ENCODE measurements at places on chromosomes 2 and 18.

DNA sequence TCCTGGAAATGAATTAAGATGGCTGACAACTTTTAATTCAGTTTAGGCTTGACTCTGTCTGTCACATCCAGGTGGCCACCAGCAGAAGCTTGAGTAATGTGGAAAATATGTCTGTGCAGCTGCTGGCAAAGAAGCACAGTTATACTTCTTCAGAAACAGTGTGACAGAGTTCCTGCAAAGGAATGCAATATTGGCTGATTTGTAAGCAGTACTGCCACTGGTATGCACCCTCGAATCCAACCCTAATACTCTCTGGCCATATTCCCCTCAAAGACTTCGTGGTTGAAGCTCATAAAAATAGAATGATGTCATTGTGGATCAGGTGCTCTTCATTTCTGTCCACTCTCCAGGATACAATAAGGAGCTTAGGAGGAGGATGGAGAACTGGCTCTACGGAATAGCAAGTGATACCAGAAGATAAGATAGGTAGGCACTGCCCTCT, 86.2 kb downstream of the METTL8 start:
- no peak for DNase-seq

DNA sequence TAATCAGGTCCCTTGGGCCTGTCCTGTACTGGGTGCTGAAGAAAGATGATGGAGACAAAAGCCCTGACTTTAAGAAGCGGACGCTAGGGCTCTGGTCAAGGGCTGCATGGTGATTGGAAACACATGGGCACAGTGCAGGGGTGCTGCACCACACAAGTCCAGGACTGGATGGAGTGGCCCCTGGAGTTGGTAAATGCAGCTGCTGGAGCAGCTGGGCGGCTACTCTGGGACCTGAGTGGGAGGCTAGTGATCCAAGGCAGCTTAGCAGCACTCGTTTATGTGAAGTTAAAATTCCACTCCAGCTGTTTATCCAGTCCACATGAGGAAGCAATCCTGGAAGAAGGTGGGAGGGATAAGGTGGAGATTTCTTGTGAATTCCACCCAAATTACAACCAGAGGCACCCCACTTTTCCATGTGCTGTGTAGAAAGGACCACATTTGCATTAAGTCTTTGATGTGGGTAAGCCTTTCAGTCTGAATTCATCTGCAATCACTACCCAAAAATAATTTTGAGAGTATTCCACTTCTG, 24.9 kb downstream of the MERTK start:
- DNase-seq, result no peak

DNA sequence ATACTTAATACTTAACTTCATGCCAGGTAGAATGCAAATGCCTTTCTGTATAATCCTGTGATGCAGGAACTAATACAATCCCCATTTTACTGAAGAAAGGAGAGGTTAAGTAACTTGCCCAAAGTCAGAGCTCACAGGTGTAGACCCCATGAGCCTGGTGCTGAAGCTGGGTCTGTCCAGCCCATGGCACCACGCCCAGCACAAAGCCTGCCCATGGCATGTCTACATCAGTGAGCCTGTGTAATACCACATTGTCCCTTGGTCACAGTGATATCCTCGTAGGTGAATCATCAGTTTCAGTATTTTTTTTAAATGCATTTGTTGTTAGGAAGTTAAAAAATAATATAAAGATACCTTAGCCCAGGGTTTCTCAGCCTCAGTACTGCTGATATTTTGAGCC, 69.9 kb upstream of the MCFD2 start:
- no peak for DNase-seq

DNA sequence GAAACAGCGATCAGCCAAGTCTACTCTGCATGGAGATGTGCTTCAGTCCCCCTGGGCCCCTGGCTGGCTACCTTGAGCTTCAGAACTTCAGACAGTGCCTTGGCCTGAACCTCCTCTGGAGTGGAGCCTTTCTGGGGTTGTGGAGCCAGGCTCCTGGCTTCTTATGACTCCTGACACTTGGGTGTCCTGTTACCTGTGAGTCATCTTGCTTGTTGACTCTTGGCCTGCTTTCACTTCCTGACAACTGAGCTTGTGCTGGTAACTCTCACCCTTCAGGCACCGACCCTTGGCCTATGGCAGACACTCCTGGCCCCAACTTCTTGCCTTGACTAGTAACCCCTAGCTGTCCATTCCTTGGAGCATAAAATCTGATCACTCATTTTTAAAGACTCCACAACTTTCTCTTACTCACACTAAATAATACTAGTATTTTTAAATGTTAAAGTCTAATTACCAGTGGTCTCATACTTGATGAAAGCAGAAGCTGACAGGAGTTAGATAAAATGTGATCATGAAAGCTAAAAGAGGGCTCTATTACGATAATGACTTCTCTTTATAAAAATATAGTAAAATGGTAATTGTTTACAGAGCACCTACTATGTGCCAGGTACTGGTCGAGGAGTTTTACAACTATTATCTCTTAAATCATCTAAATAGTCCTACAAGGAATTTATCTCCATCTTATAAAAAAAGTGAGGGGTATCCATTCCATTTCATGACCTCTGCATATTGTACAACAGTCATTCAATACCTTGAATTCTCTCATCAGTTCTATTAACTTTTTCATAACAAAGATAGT, 46.3 kb upstream of the VIT start:
- no peak for DNase-seq

- no peak for DNase-seq
Measured at GRCh38 chr2:146785101-146785500, 1059.7 kb upstream of the ACVR2A start.

DNA sequence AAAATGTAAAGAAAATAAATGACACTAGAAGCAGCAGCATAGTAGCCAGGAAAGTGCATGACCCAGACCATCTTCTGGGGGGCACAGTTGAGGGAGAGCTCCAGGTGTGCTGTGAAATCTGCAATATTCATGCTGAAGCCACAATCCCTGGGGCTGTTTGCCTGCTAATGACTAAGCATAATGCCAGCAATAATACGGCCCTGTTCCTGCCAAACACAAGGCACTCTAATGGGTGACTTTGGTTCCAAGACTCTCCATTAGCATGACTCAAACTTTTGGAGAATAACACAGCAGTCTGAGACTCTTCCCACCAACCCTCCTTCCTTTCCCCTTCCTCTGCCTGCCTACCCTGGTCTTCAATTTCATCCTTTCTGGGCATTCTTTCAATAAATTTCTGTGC, 77.9 kb upstream of the DOCK10 start:
- DNase-seq, result no peak
